Urothelium cell line (cell line): ENCODE measurements at places on chromosomes 16 and 17.

GRCh38 chr17:82956146-82956725, 116.4 kb upstream of the ZNF750 start:
- no peak for DNase-seq

GRCh38 chr17:69856946-69857345, 218.1 kb upstream of the KCNJ16 start:
- no peak for DNase-seq

- DNase-seq, result no peak
Observed at GRCh38 chr17:51180486-51180885, 14.3 kb downstream of the NME2 start.

GRCh38 chr17:42337442-42337841, 49.1 kb downstream of the STAT5A start:
- no peak for DNase-seq

DNA sequence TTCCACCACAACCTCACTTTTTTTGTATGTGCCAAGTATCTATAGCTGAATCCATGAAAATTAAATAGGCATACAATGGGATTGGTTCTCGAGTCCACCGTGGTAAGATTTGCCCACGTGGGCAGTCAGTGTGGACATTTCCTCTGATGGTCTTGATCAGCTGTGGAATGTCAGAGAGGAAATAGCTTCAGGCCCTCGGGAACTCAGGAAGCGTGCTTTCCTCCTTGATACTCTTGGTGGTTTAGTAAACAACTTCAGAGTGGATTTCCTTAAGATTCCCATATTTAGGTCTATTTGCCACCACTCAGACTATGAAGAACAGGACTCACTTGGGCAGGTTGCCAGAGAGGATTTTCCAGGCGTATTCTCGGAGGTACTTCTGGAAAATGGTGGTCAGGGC, 152.5 kb downstream of the VPS53 start:
- DNase-seq, result no peak

DNA sequence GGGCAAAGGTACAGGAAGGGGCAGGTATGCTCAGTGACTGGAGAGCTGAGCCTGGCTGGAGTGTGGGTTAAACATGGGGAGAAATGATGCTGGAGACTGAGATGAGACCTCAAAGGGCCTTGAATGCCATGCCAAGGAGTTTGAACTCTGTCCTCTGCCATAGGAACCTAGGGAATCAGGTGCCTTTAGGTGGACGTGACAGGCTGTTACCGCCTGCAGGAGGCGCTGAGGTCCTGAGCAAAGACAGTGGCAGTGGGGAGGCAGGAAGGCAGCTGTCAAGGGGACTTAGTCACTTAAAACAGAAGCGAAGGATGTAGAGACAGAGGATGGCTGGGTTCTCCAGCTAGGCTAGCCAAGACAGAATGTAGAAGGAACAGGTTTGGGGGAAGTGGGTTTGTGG, 9.1 kb downstream of the PSMB3 start:
- no peak for DNase-seq

DNA sequence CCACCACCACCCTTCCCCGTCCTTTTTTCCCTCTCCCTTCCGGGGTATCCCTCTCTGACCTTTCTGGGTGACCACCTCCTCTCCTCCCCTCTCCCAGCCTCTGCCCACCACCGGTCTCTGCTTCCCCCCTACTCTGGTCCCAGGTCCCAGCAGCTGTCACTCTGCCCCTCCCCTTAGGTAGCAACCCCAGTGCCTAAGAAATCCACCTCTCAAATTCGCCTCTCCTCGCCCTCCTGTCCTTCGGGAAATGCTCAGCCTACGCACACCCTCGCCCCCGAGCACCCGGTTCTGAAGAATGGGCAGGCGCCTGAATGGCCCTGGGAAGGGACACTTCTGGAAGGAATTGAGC, 775 bp upstream of the SP6 start:
- no peak for DNase-seq

DNA sequence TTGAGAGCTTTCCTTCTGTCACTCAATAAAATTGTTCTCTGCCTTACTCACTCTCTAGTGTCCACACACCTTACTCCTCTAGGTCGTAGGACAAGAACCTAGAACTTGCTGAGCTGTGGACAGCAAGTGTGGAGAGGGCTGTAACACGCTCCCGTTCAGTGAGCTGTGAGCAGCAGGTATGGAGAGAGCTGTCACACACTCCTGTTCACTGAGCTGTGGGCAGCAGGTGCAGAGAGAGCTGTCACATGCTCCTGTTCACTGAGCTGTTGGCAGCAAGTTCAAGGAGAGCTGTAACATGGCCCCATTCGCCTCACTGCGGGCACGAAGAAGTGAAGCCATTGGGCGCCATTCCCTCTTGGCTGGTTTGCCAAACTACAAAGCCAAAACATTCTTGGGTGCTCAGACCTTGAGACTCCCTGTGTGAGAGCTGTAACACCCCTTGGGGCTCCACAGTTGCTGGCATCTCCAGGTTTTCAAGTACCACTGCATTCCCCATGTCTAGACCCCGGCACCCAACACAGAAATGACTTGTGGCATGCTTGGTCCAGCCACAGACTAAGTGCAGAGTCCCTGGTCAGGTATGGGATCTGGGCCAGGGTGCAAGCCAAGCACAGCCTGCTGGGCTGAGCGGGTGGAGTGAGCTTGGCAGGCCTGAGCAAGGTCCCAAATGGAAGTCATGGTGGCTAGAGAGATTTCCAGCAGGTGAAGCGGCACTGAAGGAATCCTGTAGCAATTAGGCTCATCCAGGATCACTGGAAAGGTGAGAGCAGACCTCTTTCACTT, 608.0 kb upstream of the CDH8 start:
- no peak for DNase-seq

GRCh38 chr17:62657145-62657665, 29.7 kb downstream of the MRC2 start:
- no peak for DNase-seq

- DNase-seq, result no peak
Observed at GRCh38 chr16:16148755-16149154, 74.5 kb downstream of the ABCC6 start.

DNA sequence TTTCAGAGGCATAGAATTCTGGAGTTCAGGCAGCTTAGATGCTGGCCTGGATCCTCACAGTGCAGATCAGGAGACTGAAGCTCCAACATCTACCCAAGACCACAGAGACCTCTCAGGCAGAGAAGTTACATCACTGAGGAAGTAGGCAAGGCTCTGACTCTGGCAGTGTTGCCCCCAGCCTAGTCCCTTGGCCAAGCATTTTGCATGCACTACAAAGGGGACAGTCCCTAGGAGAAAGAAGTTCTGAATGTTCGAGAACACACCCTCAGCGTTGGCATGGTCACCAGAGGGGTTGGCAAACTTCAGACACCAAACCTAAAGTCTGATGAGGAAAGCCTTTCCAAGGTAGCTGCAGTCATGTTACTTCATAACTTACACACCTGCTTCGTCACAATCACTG, 2.5 kb downstream of the RANBP10 start:
- no peak for DNase-seq

DNA sequence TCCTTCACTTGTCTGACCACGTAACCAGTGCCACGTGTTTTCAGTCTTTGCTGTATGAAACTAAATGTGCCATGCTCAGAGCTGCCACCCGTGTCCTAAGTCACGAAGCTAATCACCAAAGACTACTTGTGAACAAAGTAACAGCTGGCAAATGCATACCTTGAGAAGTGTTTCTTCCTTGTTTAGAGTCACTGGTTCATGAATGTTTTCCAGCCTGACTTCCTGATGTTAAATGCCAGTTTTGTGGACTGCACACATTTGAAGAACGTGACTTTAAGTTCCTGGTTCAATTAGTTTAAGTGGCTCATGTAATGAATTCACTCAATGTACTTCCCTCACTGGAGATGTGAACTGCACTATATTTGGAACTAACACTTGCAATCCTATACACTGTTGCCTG, 19.9 kb upstream of the KPNB1 start:
- no peak for DNase-seq

- no peak for DNase-seq
Observed at GRCh38 chr17:59000022-59000421, 106.7 kb downstream of the TRIM37 start.

DNA sequence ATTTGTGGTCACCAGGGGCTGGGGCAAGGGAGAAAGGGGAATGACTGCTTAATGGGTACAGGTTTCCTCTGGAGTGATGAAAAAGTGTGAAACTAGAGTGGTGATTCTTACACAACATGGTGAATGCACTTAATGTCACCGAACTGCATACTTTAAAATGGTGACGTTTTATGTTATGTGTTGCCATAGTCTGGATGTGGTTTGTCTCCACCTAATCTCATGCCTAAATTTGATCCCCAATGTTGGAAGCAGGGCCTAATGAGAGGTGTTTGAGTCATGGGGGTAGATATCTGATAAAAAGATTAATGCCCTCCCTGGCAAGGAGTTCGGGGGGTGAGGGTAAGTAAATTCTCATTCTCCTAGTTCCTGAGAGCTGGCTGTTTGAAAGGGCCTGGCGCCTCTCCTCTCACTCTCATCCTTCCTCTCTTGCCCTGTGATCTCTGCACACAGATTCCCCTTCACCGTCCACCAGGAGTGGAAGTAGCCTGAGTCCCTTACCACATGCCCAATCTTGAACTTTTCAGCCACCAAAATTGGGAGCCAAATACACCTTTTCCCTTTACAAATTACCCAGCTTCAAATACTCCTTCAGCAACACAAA, 15.3 kb downstream of the XPO6 start:
- DNase-seq, result no peak

GRCh38 chr16:86362155-86362849, 148.0 kb upstream of the FOXF1 start:
- peak; percentile 57 for DNase-seq

- no peak for DNase-seq
Observed at GRCh38 chr16:80280557-80280956, 260.2 kb upstream of the DYNLRB2 start.

- DNase-seq, result no peak
Observed at GRCh38 chr16:29310852-29311314, 95.6 kb downstream of the NPIPB11 start.

DNA sequence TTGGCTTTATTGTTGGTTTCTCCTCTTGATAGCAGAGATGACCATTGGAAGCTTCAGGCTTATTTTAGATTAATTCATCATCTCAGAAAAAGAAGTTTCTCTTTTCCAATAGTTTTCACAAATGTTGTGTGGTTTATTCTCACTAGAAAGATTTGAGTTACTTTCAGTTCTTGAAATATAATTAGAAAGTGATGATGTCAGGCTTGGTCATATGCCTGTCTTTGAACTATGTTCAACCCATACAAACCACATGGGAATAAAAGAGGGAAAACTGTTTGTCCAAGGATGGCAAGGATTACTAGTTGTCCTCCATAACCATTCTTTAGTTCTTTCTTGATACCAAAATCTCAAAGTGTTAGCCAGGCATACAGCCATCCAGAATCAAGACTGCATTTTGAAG, 3.7 kb upstream of the HS3ST2 start:
- DNase-seq, result no peak

DNA sequence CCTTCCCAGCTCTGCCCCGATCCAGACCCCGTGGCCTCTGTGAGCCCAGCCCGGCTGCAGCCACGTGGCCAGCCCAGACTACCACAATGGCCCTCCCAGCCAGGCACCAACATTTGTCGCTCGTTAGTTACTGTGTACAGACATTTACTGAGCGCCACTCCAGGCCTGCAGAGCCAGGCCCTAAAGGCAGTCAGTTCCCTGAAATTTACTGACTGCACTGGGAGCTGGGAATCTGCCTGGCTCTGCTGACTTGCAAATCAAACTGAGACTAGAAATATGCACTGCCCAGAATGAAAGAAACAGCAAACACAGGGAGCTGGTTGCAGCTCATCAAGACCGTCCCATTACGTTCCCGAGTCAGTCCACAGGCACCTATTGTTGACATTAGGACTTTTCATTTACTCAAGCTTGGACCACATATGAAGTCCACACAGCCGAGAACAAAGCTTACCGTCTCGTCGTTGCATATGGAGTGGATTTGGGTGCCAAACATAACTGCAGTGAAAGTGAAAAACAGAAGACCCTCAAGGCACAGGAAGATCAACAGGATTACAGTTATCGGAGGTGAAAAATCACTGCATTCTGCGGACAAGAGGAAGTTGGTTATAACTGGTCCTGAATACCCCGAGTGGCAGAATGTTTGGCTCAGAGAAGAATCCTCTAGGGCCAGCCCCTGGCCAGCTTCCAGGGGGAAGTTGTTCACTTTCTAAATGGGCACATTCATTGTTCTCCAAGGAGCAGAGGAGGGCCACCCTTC, 34.5 kb downstream of the ZDHHC7 start:
- no peak for DNase-seq

DNA sequence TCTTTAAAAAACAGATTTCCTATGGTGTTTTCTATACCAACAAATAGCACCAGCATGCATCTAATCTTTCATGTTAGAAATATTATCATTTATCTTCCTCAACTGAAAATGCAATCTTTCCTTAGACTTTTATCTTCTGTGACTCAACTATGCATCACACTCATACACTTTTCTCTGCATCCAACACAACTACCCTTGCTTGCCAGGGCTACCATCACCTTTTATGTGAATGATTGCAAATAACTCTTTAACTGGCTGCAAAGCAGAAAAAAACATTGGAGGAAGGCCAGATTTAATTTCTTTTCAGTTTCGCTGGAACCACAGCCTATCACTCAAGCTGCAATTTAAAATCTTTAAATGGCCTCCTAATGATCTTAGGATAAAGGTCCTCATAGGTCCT, 212.9 kb downstream of the CDH8 start:
- no peak for DNase-seq

DNA sequence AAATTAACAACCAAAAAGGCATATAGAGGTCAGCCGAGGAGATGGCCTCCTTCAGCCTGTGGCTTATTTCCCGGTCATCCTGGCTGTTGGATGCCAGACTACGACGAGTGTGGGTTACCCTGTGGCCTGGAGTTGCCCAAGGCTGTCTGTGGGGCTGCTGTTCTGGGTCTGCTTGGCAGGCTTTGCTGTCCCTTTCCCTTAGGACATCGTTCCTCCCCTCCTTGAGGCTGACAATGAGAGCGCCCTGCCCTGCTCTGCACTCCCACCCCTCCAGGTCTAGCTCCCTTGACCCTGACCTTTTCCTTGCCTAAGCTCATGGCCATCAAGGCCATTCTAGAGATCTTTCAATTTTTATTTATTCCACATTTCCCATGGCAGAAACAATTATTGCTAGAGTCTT, 1.9 kb upstream of the CBFB start:
- no peak for DNase-seq

DNA sequence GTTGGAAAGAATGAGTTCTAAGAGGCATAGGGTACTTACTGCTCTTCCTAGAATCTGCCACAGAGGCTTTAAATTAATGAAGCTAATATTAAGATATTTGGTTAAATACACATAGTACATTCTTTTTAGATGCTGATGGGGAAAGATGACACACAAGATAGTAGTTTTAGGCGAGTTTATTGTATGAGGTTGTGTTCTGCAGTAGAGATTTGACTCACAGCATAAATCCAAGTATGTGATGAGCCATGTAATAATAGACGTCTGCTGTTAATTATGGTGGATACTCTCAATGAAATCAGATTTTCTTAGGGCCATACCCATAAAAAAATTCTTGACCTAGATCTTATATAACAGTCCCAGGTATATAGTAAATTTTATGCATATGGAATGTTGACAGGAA, 8.0 kb downstream of the TNRC6C start:
- DNase-seq, result no peak

GRCh38 chr16:88491560-88492310, 38.7 kb downstream of the ZFPM1 start:
- no peak for DNase-seq

GRCh38 chr16:11996433-11997330, 20.1 kb downstream of the SNX29 start:
- no peak for DNase-seq

GRCh38 chr17:78360371-78361224, 721 bp upstream of the SOCS3 start:
- DNase-seq, result peak; percentile 96

GRCh38 chr17:79072544-79072943, 2.1 kb upstream of the ENGASE start:
- no peak for DNase-seq
